ENCODE measurements at places on chromosomes 16 and 17.
A peak's percentile ranks its signal among the peaks of the same experiment; 100 is the strongest.

- DNase-seq = no peak
Observed at GRCh38 chr16:87464691-87465300, 28.0 kb downstream of the ZCCHC14 start.

DNA sequence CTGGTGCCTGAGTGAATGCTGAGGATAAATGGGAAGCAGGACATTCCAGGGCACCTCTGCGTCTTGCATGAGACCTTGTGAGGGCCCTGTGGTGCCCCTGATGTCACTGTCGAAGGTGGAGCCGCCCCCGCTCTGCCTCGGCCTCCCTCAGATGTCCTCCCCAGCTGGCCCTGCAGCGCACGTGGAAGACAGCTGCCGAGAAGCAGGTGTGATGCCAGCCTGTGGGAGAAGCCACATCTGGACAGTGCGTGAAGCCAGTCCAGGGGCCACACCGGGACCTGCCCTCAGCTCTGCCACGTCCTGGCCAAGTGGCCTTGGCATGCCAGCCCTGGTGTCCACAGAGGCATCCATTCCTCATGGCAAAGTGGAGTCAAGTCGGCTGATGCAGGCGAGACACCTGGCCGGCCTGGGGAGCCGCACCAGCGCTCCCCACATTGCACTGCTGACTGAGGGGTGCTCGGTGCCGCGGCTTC, 21.6 kb upstream of the METRNL start:
- no peak for DNase-seq

GRCh38 chr16:69424935-69425784, 741 bp downstream of the CYB5B start:
- no peak for DNase-seq

- peak; percentile 52 for DNase-seq
Observed at GRCh38 chr17:72063262-72063661, 57.6 kb upstream of the SOX9 start.

DNA sequence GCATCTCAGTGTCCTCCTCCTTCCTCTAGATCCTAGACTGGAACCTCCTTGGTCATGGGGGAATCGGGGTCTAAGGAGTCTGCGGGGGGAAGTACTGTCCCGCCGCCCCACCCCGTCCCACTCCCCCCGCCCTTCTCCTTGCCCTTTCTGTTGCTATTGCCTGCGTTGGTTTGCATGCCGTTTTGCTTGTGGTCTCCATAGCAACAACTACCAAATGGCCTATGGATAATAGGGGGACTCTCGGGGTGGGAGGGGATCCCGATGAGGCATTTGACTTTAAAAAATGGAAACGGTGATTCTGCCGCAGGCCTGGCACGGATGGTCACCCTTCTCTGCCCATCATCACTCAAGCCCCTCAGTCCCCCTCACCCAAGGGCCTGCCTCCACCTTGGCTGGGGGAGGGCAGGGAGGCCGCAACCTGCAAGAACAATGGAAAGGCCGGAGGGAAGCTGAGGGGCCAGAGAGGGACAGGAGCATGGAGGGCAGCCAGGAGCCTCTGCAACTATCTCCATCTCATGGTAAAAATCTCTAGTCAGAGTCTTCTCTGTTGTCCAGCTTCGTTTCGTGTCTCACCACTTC, 231.4 kb upstream of the TNRC6C start:
- DNase-seq = no peak

DNA sequence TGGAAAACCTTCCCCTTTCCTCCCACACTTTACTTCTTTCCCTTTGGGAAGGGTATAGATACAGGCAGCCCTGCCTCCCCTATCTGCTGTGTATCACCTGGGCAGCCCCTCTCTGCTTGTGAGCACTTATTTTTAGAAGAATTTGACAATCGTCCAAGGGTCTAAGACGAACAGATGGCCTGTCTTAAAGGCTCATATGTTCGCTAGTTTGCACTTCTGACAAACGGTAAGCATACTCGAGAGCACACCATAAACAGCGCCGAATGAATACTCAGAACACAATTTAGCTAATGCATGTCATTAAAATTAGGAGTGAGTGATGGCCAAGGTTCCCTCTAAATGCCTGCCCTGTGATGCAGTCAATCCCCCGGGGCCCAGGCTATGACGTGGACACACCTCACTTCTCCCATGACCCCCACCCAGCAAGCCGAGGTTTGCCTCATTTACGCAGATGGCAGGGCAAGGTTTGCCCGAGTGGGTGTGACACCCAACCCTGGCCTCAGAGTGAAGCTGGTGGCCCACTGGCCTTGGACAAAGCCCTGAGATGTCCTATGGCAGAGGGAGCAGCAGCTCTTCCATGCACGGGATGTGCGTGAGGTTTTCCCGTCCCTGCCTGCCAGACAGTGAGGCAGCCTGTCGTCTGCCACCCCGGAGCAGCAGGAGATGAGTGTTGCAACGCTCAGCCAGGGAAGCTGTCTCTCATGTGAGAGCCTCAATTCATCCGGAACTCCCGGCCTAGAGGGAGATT, 125.2 kb downstream of the C16orf78 start:
- DNase-seq = peak; percentile 0

DNA sequence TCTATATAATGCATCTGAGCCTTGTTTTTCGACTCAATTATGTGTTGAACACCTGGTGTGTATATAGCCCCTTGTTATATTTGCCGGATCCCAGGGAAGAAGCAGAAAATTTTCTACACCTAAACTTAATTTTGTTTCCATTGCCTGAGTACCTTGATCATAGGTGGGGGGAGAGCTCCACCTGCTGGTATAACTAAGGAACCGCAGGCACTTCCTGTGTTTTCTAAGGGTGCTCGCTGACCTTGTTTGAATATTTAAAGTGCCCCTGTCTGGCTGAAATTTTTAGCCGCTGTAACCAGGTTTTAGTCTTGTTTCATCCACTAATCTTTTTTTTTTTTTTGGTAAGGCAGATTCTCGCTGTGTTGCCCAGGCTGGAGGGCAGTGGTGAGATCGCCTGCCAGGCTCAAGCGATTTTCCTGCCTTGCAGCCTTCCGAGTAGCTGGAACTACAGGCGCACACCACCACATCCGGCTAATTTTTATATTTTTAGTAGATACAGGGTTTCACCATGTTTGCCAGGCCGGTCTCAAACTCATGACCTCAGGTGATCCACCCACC, 6.5 kb upstream of the NUBP1 start:
- DNase-seq = peak; percentile 64

GRCh38 chr16:67463059-67463458, 17.9 kb downstream of the ATP6V0D1 start:
- DNase-seq = no peak

DNA sequence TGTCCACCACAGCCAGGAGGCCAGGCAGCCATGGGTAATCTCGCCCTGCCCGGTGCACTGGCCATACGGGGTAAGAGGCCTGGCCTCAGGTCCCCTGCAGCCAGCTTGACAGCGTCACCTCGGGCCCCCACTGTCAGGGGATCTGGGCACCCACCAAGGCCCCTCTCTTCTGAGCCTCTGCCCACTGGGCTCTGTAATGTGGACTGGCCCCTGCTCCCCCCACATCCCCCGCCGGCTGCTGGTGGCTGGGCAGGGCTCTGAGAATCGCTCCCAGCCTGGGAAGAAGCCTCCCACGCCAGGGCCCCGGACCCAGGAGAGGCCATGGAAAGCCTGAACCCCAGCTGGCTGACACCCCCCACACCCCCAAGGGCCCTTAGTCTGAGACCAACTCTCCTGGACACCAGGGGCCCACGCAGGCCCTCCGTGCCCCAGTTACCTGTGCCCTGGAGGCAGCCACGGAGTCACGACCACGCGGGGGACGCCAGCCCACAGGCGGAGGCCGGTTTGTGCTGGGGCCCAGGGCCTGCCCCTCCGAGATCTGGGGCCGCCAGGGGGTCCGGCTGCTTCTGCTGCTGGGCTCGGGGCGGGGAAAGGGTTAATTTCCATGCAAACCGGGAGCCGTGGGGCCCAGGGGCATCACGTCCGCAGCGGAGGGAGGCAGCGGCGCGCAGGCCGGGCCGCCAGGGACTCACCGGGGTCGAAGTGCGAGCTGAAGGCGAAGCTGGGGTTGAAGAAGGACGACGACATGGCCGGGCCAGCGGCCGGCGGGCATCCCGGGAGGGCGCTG, at the start of gene PVALEF:
Gene PVALEF (plus strand): TSS at position 262 of the 787 bp plus-strand sequence. CDS start 15,720 bp downstream, outside the sequence.
- DNase-seq = no peak

GRCh38 chr17:5478992-5479391, 7.0 kb downstream of the DERL2 start:
- DNase-seq = no peak

DNA sequence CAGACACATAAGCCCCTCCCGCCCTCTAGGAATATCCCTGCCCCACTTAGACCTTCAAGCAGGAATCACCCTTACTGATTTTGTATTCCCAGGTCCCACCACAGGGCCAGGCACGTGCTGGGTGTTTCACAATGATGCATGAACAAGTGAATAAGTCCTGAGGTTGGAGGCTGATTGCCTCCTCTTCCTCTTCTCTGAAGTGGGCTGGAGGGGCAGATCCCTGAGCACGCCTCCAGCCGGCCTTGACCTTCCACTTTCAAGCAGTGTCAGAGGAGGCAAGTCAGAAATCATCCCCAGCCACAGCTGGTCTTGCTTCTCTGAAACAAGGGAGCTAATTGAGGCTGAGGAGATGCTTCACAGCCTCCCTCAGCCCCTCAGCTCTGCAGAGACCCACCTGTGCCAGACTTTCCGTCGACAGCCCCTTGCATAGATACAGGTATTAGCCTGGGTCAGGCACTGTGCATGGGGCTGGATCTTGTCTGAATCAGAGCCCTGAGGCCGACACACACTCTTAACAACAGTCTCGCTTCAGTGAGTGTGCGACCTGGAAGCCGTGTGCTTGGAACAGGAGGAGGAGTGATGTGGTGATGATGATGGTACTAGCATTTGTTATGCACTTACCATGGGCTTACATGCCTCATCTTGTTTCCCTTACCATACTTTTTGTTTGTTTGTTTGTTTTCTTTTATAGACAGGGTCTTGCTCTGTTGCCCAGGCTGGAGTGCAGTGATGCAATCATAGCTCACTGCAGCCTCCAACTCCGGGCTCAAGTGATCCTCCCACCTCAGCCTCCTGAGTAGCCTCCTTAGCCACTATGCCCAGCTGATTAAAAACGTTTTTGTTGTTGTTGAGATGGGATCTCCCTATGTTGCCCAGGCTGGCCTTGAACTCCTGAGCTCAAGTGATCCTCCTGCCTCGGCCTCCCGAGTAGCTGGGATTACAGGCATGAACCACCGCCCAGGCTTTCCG, 15.0 kb downstream of the MRM1 start:
- DNase-seq = no peak

GRCh38 chr17:66514227-66514806, 211.9 kb downstream of the PRKCA start:
- DNase-seq = no peak

- no peak for DNase-seq
Observed at GRCh38 chr17:74779501-74779900, 3.4 kb upstream of the NAT9 start.

- DNase-seq = peak; percentile 11
Observed at GRCh38 chr16:86363836-86364618, 146.3 kb upstream of the FOXF1 start.

DNA sequence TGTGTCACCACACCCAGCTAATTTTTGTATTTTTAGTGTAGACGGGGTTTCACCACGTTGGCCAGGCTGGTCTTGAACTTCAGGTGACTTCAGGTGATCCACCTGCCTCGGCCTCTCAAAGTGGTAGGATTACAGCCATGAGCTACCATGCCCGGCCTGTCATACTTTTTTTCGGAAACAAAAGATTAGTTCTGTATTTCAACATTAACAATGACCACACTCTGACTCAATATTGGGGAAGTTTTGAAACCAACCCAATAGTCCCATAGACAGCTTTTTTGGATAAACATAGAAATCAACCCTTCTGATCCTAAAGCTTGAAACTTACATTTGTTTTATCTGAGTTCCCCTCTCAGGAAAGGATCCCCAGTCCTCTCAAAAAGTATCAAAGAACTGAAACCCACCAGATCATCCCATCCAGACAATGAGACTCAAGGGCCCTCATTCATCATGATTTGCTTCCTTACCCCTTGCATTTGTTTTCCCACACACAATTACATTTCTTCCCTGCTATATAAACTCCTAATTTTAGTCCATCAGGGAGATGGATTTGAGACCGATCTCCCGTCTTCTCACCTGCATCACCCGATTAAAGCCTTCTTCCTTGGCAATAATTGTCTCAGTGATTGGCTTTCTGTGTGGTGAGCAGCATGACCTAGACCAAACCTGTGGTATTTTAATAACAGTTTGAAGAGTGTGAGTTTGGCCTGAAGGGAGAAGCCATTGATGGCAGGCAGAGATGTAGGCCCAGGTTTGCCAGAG, 7.2 kb upstream of the AGRP start:
- DNase-seq = no peak

DNA sequence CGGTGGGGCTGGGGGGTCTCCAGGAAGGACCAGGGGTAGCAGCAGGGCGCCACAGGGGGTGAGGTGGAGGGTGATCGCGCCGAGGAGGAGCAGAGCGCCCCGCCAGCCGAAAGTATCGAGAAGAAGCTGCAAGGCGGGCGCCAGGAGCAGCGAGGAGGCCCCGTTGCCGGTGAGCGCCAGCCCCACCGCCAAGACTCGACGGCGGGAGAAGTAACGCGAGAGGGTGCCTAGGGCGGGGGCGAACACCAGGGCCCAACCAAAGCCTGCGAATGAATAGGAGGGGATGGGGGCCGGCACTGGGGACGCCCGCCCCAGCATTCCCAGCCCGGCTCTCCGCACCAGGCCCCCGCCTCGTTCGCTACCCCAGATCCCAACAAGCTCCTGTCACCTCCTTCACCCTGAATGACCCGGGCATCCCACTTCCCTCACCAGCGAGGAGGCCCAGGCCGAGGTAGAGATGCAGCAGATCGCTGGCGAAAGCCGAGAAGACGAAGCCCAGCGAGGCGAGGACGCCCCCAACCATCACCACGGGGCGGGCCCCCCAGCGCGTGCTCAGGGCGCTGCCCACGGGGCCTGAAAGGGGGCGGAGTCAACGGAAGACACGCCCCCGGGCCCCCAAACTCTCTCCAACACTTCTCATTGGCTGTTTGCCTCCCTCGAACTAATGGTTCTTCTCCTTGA, 1.3 kb downstream of the SLC16A11 start:
- peak; percentile 11 for DNase-seq

- no peak for DNase-seq
Observed at GRCh38 chr17:40561871-40562611, 3.2 kb downstream of the CCR7 start.

DNA sequence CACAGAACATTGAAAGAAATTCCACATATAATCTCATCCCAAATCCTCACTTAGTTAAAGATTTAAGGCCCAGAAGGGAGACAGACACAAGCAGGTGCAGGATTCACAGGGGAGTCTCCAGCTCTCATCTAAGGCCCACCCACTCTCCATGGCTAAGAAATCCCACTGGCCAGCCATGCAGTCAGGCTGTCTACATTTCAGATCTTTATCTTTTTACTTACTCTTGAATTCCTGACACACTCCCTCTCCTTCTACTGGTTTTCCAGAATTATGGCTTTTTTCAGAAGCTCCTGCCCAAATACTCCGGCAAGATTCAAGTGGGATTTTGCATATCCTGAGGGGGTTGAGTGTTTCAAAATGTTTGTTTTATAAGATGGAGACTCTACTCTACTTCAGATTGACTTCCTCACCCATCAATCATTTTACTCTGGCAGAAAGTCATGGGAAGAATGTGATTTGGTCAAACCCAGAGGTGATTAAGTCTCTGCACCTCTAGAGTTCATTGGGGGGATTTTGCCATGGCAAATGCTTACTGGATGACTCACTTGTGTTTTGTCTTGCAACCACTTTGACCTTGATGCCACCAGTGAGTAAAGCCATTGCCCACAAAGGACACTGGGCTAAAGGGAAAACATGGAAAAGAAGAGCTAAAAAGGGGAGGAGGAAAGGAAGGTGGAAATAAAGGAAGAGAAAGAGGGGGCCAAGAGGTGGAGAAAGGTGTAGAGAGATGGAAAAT, 688.8 kb upstream of the SALL1 start:
- DNase-seq = peak; percentile 4

GRCh38 chr17:73337330-73337710, 25.5 kb upstream of the CDC42EP4 start:
- DNase-seq = no peak

- no peak for DNase-seq
Observed at GRCh38 chr16:24807301-24807700, 38.5 kb upstream of the SLC5A11 start.

Measured in DMS79 treated with DMSO at 0.1 percent for 48 hours (cell line).